ENCODE measurements at places on chromosomes 5 and 9.

- DNase-seq, result no peak
These were observed 163.6 kb upstream of the CDH6 start for GRCh38 chr5:31029925-31030324.

GRCh38 chr9:79408200-79408599 lies 163.6 kb upstream of the TLE4 start:
- no peak for DNase-seq

GRCh38 chr5:17046320-17046719 lies 110.2 kb upstream of the MYO10 start:
- no peak for DNase-seq

GRCh38 chr5:98770911-98771322 lies 2.5 kb upstream of the RGMB start:
- DNase-seq, result peak; percentile 59

GRCh38 chr5:39005566-39006232 lies 68.5 kb downstream of the RICTOR start:
- DNase-seq, result no peak

GRCh38 chr5:140341591-140341990 lies 4.8 kb downstream of the HBEGF start:
- no peak for DNase-seq

GRCh38 chr5:3537942-3538341 lies 57.7 kb upstream of the IRX1 start:
- no peak for DNase-seq

DNA sequence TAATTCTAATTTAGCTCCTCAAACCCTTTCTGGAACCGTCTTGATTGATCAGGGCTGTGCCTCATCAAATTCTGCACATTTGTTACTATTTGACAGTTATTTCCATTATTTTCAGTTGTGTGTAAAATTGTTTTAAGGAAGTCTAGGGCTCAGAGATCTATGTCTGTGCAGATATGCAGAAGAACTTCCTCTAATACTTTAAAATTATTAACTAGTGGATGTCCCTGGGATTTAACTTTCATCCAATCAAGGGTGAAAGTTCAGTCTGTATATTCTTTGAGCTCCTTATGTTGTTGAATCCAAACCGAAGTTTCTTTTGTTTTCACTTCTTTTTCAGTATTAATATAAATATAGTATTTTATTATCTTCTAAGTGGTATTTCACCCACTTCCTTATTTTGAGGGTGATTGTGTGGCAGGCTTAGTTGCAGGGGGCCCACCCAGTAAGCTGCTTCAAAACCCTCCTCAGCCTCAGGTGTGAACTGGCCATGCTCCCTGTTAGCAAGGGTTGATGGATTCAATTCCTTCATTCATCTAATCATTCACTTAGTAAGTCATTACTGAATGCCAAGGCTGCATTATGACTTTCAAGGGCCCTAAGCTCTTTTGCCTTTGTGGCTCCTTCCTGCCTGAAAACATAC lies 2.1 kb upstream of the CAMLG start:
- no peak for DNase-seq

DNA sequence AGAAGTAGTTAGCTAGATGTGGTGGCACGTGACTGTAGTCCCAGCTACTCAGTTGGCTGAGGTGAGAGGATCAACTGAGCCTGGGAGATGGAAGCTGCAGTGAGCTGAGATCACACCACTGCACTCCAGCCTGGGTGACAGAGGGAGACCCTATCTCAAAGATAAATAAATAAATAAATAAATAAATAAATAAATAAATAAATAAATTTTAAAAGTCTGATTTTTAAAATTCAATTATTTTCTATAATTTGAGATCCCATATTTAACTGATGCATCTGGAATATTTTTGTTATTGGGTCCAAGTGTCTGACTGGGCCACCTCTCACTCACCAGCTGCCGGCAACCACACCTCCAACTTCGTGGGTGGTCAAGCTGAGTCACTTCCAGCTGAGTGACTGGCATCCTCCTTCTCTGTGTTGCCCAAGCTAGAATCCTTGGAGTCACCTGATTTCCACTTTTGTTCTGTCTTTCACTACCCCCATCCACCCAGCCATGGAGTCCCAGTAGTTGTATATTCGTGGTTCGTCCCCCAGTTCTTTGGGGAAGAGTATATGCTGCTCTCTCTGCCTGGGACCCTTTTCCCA lies 70.9 kb downstream of the EGFLAM start:
- DNase-seq, result no peak

DNA sequence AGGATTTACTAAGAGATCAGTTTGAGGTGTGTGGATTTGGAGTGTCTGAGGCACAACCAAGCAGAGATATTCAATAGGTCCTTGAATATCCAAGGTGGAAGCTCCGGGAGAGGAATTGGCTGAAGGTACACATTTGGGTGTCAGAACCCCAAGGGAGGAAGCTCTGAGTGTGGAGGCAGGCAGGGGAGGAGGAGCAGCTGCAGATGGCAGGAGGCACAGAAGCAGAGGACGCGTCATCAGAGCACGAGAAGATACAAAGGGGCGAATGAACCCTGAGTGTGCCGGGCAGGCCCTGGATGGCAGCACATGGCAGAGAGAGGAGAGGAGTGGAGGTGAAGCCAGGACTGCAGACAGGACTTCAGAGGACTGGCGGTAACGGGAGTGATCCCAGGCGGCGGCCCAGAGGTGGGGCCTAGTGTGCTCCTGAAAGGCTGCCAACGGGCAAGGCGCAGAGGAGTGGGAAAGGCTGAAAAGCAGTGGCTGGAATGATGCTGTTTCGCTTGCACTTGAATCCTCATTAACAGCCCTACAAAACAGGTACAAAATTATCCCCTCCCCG lies 179.8 kb downstream of the FANCC start:
- no peak for DNase-seq

DNA sequence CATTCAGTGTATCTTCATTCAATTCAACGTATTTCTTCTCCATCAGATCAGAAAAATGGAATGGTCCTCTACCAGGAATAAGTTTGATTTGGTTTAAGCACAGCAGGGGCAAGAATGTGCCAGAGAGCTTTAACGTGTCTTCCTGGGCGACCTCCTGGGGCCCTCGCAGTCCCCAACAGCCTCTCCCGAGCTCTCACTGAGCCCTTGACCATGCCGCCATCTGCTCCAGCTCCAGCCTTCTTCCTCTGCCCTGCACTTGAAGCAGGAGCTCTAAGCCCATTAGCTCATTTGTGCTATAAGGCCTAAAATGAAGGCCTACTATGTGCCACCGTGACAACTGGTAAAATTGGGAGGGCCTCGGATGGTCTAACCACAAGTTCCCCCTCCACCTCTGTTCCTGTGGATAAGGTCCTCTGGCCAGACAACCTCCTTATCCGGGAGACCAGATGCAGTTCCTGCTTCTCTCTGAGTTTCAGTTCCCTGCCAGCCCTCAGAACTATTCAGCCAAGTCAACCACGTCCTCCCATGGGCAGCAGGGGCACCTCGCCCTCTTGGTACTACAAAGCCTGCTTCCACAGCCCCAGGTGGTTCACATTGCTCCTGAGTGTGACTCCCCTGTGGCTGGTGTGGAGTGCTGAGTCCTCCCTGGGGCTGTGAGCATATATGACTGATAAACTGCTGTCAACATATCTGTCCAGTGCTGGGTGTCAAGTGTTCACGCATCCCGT lies 35.8 kb downstream of the C5orf15 start:
- no peak for DNase-seq

DNA sequence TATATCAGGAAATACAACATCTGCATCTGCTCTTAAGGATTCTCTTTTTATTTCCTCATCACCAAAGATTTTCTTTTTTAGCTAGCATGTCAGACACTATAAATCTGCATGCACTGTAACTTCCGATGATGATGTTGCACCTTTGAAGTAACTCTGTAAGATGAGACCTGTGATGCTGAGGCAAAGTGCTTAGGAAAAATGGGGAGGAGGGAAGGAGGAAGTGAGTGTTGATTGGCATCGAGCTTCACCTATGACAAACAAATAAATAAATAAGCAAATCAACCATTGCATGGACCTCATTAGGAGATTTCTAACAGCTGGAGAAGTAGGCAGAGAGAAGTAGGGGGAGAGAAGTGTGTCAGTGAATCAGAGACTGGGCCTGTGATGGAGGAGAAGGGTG lies 52.6 kb downstream of the ENC1 start:
- no peak for DNase-seq

- peak; percentile 84 for DNase-seq
These were observed 17.2 kb downstream of the SPTLC1 start for GRCh38 chr9:92097997-92098482.

DNA sequence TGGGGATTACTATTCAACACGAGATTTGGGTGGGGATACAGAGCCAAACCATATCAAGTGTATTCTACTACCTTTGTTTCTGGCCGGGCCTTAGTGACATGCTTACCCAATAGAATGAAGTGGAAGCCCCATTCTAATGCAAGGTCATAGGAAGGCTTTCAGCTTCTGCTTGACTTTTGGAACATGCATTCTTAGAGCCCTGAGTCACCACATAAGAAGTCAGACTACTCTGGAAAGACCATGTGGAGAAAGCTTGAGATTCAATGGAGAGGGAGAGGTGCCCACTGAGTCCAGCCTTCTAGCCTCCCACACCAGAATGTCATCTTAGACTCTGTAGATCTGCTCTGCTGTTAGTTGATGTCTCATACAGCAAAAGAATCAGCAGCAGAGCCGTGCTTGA lies 155.7 kb upstream of the FBN2 start:
- DNase-seq, result no peak

- DNase-seq, result no peak
These were observed 43.8 kb upstream of the FCN1 start for GRCh38 chr9:134961331-134962064.

GRCh38 chr9:130659699-130660248 lies 4.6 kb upstream of the PRDM12 start:
- DNase-seq, result no peak

- peak; percentile 17 for DNase-seq
These were observed 619 bp upstream of the APC start for GRCh38 chr5:112737070-112737462.

- peak; percentile 75 for DNase-seq
These were observed 38.8 kb downstream of the NFX1 start for GRCh38 chr9:33329117-33329563.

GRCh38 chr9:120528829-120529228 lies 51.1 kb downstream of the CDK5RAP2 start:
- no peak for DNase-seq

DNA sequence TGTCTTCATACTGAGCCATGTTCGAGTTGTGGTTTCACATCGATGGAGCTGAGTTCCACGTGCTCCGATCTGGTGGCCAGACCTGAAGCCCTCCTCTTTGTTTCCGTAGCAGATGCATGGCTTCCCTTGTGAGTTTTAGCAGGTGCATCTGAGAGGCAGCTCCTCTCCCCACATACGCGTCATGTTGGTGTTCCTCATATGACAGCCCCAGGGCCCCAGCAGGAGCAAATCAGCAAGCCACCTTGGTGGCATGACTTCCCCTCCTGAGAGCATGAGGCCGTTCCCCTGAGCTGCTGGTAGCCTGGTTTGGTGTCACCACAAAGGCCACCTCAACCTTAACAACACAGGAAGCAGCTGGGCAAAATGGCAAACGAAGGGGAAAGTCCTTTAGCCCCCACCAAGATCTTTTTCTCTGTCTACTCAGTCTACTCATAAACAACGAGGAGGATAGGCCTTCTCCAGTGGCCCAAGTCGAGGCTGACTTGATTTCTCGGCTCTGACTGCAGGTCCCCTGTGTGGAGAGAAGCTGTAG lies 5.9 kb downstream of the CYFIP2 start:
- DNase-seq, result no peak

GRCh38 chr5:122874179-122874875 lies 28.9 kb downstream of the SNX24 start:
- DNase-seq, result no peak

All from umbilical cord (tissue), 2 donors.